ENCODE measurements at places on chromosomes 5 and 9.

DNA sequence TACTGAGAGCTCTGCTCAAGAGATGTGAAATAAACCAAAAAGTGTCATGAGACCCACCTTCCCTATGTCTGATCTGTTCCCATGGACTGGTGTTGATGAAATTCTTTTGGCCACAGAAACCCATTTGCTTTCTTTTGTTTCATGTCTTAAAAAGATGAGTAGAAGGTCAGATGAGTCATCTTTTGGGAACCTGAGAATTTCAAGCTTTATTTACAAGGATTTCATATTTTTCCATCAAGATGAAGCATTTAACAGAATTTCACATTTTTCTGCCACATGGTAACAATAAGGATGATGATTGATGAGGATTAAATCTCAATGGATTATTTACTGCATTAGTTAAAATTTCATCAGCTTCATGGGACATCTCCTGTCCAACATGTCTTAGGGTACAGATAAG, 337.8 kb downstream of the DEPDC1B start:
- no peak for DNase-seq

- no peak for DNase-seq
These were observed 3.2 kb downstream of the CRHBP start for GRCh38 chr5:76956033-76956432.

GRCh38 chr5:87300744-87301143, 33.1 kb downstream of the RASA1 start:
- peak; percentile 25 for DNase-seq

DNA sequence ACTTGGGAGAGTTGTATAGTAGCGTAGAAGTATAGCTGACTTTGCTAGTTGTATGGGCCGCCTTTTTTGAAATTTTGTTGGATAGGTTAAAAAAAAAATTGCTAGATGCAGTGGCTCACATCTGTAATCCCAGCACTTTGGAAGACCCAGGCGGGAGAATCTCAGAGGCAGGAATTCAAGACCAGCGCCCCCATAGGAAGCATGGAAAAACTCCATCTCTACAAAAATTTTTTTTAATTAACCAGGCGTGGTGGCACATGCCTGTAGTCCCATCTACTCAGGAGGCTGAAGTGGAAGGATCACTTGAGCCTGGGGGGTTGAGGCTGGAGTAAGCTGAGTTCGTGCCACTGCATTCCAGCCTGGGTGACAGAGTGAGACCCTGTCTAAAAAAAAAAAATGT, 59.2 kb downstream of the SMC5 start:
- peak; percentile 8 for DNase-seq

GRCh38 chr5:91306497-91306896, 76.6 kb downstream of the ARRDC3 start:
- DNase-seq, result no peak

- no peak for DNase-seq
These were observed 204.7 kb upstream of the ZNF608 start for GRCh38 chr5:124951105-124951504.

DNA sequence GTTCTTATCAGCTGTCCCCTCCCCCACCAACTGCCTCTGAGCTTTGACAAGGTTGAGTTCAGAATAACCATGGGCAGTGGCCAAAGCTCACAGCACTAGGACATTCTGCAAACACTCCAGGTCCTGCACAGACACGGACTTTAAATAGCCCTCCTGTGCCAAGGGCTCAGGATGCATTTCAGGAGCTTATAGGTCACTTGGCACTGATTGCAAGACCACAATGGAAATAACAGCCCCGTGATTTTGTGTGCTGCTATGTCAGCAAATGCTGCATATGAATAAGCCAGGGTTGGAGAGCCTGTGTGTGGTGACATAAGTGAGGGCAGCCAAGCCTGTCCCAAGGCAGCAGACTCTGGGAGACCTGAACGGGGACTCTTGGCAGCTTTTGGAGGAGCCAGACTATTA, 150.7 kb downstream of the DMRT2 start:
- DNase-seq, result no peak

DNA sequence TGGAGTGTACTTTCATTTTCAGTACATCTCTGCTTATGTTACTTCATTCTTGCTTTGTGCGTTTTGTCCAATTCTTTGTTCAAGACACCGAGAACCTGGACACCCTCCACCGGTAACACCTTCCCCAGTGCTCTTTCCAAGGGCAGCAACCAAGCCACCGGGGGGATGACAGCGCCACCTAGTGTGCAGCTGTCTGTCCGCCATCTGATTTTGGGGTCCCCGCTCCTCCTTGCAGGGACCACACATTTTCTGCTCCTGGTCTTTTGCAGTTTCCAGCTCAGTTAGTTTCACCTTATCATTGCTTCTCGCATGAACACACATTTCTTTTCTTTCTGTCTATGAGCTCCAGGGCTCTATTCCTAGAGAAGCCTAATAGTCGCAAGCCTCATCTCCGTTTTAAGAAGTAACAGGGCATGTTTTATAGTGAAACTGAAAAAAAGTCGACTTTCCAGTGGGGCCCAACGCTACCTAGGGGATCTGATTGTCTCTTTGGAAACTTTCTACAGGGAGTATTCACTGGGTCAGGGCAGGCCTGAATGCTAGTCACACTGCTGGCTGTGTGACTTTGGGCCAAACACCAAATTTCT, 152.1 kb downstream of the FSTL4 start:
- peak; percentile 44 for DNase-seq

GRCh38 chr5:168404365-168404764, 81.9 kb upstream of the RARS1 start:
- no peak for DNase-seq

- DNase-seq, result peak; percentile 54
These were observed 530 bp downstream of the RAPGEF1 start for GRCh38 chr9:131739133-131739958.

GRCh38 chr9:80320480-80320879, 748.7 kb downstream of the TLE4 start:
- no peak for DNase-seq

GRCh38 chr9:23557689-23558088, 268.4 kb downstream of the ELAVL2 start:
- no peak for DNase-seq

GRCh38 chr5:143399616-143400540, 3.6 kb downstream of the NR3C1 start:
- DNase-seq, result no peak

GRCh38 chr9:1938135-1938534, 77.0 kb upstream of the SMARCA2 start:
- DNase-seq, result no peak

DNA sequence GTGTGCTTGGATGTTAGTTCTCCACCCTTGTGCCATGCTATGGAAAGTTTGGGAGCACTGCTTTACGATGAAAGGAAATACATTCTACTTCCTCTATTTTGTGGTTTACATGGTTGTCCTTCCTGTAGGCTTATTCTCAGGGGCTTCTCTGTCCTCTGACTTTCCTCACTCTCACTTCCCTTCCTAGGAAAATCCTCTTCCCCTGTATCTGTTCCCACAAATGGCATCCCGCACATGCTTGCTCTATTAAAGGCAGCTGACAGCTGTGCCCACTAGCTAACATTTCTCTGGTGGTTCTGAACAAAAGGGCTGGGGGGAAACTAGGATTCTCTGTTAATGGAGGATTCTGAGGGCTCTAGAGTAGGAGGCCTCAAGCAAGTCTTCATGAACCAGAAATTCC, 52.4 kb downstream of the FAM170A start:
- no peak for DNase-seq

DNA sequence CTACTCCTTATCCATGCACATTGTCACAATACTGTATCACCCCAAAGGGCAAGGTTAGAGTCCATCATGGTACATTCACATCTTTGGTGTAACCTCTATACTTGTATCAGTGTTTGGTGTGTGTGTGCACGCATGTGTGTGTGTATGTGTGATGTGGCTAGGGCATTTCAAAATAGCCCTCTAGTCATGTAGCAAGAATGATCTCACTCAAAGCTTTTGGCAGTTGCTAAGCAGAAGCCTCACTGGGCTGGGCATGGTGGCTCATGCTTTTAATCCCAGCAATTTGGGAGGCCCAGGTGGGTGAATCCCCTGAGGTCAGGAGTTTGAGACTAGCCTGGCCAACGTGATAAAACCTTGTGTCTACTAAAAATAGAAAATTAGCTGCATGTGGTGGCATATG, 245.3 kb downstream of the ADGRV1 start:
- no peak for DNase-seq

- peak; percentile 67 for DNase-seq
These were observed 6.5 kb upstream of the RICTOR start for GRCh38 chr5:39080597-39081204.

DNA sequence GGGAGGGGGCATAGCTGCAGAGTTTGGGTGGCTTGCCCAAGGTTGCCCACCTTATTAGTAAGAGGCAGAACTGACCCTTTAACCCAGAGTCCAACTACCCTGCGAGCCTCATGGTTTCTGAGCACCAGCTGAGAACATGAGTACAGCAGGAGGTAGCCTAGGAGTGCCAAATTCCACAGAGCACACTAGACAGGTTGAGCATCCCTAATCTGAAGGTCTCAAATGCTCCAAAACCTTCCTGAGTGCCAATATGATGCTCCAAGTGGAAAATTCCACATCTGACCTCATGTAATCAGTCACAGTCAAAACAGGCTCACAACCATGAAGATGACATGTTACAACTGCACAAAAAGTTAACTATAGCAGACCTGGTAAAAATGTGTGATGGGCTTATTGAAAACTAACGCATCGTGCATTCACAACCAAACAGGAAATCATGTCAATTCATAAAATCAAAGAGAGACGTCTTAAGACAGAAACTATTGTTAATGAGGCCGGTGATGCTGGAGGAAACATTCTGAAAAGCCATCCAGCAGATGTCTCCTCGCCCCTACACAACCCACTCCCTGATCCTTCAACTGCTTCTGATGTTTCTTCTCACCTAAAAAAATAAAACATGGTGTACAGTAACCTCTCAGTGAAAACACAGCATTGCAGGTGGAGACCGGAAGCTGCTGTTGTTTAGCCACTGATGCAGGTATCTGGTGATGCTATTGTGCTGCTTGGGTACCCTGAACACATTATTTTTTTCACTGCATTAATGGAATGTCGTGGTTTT, 25.0 kb downstream of the PTCH1 start:
- DNase-seq, result no peak

DNA sequence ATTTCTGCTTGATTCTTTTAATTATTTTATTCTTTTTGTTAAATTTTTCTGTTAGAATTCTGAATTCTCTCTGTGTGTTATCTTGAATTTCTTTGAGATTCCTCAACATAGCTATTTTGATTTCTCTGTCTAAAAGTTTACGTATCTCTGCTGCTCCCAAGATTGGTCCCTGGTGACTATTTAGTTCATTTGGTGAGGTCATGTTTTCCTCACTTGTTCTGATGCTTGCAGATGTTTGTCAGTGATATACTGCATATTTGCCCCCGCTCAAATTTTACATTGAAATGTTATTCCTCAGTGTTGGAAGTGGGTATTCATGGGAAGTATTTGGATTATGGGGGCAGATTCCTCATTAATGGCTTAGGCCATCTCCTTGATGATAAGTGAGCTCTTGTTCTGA, 105.3 kb downstream of the PRDM9 start:
- no peak for DNase-seq

GRCh38 chr5:83991566-83992224, 271.0 kb upstream of the HAPLN1 start:
- no peak for DNase-seq

- no peak for DNase-seq
These were observed 124.3 kb downstream of the ENC1 start for GRCh38 chr5:74516211-74516636.

GRCh38 chr9:132077881-132078698, 1.6 kb downstream of the MED27 start:
- peak; percentile 88 for DNase-seq

GRCh38 chr5:119037496-119038215, 33.2 kb upstream of the DMXL1 start:
- DNase-seq, result no peak

DNA sequence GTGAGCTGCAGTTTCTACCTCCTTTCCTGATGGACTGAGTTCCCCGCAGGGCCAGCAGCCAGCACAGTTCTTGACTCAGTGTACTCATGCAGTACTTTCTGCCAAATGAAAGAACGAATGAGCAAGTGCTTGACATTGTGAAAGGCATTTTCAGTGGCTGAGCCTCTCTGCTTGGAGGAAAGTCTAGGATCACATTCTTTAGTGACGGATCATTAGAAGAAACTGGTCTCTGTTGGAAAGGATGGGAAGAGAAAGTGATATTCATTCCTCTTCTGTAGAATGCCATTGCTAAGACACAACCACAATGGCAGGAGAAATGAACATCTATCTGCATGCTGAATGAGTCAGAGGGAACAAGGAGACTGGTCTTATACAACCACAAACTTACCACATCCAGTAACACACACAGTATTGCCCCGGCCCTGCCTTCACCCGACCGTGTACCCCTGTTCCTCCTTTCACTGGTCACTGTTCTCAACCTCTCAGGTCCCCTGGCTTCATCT, 206.9 kb downstream of the CRB2 start:
- DNase-seq, result no peak

- no peak for DNase-seq
These were observed 35.9 kb downstream of the KIF2A start for GRCh38 chr5:62341783-62342475.

GRCh38 chr5:102778478-102778877, 23.4 kb downstream of the PAM start:
- no peak for DNase-seq

GRCh38 chr5:134600600-134600999, 32.0 kb downstream of the SAR1B start:
- DNase-seq, result no peak

DNA sequence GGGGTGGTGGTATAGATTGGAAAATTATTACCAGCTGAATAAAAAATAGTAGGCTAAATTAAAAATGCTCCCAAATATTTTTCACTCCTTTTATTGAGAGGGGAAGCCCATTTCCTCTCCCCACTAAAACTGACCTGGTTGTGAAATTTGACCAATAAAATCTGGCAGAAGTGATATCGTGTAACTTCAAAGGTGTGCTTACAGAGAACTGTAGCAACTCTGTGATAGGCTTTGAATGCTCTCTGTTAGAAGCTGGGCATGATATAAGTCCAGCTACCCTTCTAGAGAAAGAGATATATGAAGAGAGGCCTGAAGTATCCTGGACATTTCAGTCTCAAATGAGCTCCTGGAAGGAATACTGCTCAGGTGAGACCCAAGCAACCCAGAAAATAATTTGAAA, 10.2 kb upstream of the RFK start:
- DNase-seq, result no peak

DNA sequence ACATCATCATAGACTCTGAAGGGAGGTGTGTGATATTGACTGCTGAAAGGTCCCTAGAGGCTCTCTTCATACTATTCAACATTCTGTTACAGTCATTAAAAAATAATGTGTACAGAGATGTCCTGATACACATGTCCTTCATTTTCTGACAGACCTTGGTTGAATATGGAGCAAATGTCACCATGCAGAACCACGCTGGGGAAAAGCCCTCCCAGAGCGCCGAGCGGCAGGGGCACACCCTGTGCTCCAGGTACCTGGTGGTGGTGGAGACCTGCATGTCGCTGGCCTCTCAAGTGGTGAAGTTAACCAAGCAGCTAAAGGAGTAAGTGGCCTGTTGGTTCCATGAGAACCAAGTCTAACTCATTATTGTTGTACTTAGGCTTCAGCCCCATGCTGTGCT, 132.4 kb downstream of the SNCAIP start:
- no peak for DNase-seq

DNA sequence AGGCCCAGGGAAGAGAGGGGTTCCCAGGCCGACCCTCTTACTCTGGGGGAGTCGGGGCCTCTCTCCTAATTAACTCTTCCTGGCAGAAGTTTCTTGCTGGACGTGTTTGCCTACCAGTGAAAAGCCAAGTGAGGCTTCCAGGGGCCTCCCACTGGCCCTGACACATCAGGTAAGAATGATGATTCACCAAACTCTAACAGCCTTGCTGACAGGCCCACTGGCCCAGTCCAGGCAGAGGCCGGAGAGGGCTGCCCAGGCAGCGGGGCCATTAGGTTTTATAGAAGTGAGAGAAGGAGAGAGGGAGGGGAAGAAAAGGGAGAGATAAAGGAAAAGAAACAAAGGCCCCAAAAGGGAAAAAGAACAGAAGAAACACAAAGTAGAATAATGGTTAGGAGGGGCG, 50.8 kb upstream of the FOXE1 start:
- DNase-seq, result no peak
